Activated CD4-positive, alpha-beta T cell treated with anti-CD3 and anti-CD28 coated beads, Interleukin-2, Interleukin-4, amounts not matched to agents 100 ng/mL and 50 ng/mL, durations not matched to agents 16 hours and 8 hours (primary cell): ENCODE measurements at places on chromosomes 13 and 19.

DNA sequence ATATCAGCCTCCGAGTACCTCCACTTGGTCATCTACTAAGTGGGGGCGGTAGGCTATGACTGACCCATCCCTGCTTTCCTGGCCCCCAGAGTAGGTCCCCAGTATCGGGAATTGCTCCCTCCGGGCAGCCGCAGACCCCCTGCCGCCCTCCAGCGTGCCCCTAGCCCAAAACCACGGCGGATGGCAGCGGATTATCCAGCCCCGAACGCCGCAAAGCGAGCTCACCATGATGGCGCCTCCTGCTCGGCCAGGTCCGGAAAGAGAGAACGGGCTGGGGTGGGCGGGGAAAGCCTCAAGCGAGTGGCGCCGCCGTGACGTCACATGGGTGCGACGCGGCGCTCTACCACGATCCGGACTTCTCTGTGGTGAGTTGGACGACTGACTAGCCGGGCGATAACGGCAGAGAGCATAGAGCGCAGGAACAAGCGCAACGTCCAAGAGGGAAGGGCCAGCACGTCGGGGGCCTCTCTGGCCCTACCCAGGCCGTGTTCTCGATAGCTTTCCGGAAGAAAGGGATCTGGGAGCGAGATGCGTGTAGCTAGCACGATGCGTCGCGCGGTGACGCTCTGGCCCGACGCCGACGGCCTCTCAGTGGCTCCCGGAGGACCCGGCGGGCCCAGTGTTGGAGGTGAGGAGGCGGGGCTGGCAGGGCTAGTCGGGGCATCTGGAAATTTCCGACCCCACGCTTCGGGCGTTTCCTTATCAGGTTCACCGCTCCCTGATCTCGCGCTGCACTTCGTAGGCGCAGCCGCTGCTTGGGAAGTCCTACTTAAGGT, at the start of the genes RPL18 and SPHK2:
RPL18 (minus strand) TSS at position 263 of the 776 bp plus-strand sequence; CDS start at position 228, 35 bp downstream.
SPHK2 (plus strand) TSS at position 591 of the 776 bp plus-strand sequence. CDS start 1,009 bp downstream, outside the sequence.
- peak; percentile 97 for DNase-seq

- no peak for DNase-seq
Observed at GRCh38 chr13:25186187-25186586, 14.1 kb upstream of the AMER2 start.

DNA sequence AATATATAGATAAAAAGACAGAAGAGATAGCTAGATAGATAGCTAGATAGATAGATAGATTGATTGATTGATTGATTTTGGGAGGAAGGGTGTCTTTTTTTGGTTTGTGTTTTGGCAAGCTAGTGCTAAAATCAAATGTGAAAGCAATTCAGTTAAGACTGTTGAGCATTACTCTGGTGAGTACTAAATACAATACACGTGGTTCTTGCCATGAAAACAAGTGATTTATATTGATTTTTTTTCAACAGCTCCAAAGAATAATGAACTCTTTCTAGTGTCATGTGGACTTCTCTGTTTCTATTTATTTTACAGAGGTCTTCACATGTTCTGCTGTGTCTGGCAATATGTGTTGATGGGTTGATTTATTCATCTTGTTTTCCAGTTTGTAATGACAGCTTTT, 172.0 kb downstream of the POU4F1 start:
- DNase-seq: no peak

- DNase-seq: no peak
Observed at GRCh38 chr19:35518313-35518712, 4.9 kb upstream of the DMKN start.

GRCh38 chr13:102771298-102772041, 2.1 kb downstream of the TEX30 start:
- DNase-seq: no peak

DNA sequence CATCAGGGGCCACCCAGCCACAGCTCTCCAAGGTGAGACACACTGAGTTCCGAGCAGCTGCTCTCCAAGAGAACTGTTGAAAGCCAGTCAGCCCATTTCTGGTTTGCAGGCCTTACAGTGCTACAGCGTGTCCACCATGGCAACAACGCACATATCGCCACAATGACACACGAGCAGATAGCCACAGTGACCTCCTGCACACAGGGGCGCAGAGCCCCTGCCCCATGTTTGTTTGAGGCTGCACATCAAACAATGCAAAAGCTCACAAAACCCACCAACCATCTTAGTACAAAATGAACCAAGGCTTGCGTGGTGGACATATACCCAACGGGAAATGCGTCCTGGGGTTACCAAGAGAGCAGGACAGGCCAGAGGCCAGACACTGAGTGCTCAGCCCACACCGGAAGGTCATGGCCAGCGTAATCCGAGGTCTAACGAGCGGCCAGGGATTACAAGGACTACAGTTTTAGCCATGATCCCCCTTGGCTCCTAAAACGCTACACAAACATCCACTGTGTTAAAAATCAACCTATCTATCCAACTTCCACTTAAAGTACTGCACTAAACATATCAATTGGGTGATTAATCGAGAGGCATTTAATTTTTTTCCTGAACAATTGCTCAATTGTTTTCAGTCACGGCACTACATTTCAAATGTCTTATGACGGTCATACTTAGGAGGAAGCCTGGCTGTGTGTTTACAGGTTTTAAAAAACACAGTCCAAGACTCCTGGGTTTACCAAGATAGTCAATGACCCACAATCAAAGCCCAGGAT, 56.0 kb downstream of the STK24 start:
- no peak for DNase-seq

- DNase-seq: no peak
Observed at GRCh38 chr13:39035204-39035603, 2.7 kb downstream of the PROSER1 start.
